NCI-H2029 (cell line): ENCODE measurements at places on chromosomes 6 and 20.
A peak's percentile ranks its signal among the peaks of the same experiment; 100 is the strongest.

- no peak for DNase-seq
These were observed 253.4 kb downstream of the PREX1 start for GRCh38 chr20:48574383-48574782.

GRCh38 chr20:48015141-48015910 lies 230.0 kb upstream of the SULF2 start:
- no peak for DNase-seq

DNA sequence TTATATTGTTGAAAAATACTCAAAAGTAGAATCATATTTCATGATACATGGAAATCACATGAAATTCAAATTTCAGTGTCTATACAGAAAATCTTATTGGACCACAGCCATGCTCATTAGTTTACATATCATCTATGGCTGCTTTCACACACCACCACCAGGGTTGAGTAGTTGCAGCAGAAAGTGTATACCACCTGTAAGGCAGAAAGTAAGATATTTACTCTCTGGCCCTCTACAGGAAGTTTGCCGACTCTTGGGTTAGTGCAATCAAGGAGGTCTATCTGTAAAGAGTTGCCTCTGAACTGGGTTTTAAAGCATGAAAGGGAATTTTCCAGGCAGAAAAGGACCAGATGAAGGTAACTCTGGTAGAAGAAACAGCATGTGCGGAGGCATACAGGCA lies 432.3 kb downstream of the DHX35 start:
- no peak for DNase-seq

GRCh38 chr20:38973645-38974044 lies 11.5 kb downstream of the DHX35 start:
- DNase-seq, result no peak

DNA sequence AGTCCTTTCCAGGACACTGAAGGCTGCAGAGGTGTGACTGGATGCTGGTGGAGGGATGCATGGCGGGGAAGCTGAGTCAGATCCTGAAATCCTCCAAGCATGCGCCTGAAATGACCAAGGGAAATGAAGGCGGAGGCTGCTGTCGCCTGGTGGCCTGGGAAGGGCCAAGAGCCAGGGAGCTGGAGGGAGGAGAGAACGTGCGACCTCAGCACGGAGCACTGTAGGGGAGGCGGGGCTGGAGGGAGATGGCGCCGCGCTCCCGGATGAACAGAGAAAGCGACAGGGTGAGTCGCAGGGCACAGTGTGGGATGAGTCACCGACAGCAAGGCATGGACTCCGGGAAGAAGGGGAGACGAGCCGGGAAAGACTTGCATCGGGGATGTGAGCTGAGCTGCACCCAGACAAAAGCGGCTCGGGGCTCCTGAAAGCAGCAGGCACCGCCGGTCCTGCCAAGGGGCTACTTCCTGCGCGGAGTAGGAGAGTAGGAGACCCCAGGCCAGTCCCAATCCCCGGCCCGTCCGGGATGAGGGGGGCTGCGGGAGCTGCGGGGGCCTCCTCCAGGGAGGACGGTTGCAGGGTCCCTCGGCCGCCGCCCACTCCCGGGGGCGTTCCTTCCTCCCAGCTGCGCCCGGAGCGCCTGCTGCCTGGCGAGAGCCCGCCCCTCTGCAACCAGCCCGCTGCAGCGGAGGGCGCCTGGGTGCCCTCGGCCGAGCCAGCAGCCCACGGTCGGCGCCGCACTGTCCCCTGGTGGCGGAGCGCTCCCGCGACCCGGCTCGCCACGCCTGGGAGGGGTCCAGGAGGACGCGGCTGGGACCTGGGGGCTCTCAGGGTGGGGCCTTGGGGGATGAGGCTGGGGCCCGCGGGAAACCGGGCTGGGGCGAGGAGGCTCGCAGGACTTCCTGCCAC lies 11.0 kb upstream of the NQO2 start:
- DNase-seq, result peak; percentile 92

- no peak for DNase-seq
These were observed 92.5 kb upstream of the PTPN1 start for GRCh38 chr20:50417484-50418235.

DNA sequence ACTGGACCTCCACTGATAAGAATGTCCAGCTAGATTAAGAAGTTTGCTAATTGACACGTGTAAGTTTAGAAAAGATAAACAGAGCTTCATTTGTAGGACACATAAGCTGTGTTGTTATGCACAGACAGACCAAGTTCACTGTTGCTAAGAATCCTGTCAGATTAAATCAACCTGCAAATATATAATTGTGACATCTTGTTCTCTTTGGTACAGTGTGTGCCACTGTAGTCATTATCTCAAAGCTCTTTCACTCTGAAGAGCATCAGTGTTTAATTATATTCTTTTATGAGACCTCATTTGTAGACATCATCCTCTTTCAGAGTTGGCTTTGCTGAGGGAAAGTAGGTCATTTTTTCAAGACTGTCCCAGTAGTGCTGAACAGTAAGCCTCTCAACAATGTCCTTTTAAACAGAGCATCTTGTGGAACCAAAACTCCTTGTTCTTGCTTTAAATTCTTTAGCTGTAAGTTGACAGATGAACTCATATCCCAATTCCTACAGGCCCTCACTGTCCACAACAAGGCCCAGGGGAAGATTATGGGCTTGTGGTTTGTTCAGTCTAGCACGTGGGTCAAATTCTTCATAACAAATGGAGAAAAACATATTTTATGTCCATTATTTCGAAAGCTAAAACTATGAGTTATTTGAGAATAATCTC lies 252.4 kb downstream of the HDGFL1 start:
- no peak for DNase-seq

- no peak for DNase-seq
These were observed 129.0 kb upstream of the FOXQ1 start for GRCh38 chr6:1182722-1183521.

- peak; percentile 80 for DNase-seq
These were observed 3.0 kb downstream of the ARID1B start for GRCh38 chr6:156780102-156780641.

DNA sequence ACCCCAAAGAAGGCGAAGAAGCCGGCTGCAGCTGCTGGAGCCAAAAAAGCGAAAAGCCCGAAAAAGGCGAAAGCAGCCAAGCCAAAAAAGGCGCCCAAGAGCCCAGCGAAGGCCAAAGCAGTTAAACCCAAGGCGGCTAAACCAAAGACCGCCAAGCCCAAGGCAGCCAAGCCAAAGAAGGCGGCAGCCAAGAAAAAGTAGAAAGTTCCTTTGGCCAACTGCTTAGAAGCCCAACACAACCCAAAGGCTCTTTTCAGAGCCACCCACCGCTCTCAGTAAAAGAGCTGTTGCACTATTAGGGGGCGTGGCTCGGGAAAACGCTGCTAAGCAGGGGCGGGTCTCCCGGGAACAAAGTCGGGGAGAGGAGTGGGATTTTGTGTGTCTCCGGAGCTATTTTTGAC lies 69.6 kb downstream of the HFE start:
- peak; percentile 75 for DNase-seq

DNA sequence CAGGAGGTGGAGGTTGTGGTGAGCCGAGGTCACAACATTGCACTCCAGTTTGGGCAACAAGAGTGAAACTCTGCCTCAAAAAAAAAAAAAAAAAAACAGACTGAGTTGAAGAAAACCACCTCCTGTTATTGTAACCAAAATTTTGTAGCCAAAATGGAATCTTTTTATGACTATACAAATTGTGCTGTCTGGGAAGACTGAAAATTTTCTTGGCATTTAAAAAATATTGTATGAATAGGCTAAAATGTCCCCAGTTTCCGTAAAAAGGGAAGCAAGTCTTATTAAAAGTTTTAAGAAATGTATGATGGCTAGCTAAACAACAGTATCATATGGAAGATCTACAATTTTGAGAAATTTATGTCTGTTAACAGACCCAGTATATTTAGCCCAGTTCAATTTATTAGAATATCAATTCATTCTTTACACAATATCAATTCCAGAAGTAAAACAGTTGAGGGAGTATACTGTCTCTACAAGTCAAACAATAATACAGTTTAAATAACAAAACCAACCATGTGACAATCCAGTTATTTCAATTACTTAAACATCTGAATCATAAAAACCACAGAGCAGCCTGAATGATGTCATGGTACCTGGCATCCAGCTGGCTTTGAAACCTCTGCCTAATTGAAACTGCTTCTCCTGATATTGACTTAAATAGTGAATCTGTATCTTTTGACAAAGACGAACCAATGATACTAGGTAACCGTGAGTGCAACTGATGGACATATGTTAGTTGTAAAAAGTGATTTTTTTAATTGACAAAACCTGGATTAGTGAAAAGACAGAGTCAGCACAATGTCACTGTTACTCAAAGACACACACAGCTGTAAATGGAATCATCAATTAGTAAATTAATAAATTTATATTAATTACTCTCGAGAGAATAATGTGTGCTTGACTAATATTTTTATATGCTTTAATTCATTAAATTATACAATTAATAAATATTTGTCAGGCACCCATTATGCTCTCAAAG lies 166.6 kb upstream of the MARCKS start:
- DNase-seq, result peak; percentile 87

DNA sequence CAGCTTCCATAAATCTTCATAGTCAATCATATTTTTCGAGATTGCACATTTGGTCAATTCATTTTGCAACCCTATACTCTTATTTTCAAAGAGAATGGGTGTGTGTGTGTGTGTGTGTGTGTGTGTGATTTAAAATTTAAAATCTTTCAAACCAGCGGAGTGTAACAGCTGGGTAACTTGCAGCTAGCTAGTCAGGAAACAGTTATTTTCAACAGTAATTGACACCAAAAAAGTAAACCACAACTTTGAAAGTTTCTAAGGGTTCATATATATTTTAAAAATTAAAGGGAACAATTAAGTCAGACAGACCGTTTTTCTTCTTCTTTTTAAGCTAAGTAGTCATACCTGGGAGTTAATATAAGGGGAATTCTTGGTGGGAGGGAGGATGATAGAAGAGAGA lies 57.0 kb downstream of the PRR18 start:
- no peak for DNase-seq

DNA sequence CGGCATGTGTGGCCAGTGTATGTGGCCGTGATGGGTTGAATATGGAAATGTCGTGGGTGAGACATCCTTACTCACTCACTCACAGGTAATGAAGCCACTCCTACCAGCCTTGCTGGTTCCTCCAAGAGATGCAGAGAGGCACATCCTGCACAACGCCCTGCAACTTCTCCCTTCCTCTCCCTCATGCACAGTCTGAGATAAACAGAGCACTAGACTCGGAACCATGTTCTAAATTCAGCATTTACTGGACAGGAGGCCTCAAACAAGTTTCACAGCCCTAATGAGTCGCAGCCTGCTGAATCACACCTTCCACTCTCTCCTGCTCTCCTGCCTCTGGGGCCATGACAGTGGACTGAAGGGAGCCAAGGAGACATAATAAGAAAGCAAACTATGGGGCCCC lies 91.2 kb downstream of the ISM1 start:
- DNase-seq, result no peak

- DNase-seq, result peak; percentile 65
These were observed 15.0 kb upstream of the TFAP2A start for GRCh38 chr6:10429638-10430427.

GRCh38 chr6:119158057-119158848 lies 79.8 kb upstream of the FAM184A start:
- DNase-seq, result no peak

GRCh38 chr6:133893946-133894345 lies 5.0 kb downstream of the TCF21 start:
- no peak for DNase-seq

DNA sequence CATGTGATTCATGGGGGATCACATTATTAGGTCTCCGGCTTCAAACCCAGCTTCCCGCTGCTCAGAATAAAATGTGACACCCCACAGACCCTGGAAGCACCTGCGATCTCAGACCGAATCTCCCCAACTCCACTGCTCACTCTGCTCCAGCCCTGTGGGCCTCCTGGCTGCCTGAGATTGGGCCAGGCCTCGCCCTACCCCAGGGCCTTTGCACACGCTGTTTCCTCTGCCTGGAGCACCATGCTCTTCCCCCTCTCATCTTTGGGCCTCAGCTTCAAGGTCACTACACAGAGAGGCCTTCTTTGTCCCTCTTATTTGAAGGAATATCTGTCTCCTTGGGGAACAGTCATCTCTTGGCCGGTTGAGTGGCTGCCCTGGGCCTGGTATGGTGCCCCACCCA lies 48.8 kb downstream of the RBM38 start:
- no peak for DNase-seq

DNA sequence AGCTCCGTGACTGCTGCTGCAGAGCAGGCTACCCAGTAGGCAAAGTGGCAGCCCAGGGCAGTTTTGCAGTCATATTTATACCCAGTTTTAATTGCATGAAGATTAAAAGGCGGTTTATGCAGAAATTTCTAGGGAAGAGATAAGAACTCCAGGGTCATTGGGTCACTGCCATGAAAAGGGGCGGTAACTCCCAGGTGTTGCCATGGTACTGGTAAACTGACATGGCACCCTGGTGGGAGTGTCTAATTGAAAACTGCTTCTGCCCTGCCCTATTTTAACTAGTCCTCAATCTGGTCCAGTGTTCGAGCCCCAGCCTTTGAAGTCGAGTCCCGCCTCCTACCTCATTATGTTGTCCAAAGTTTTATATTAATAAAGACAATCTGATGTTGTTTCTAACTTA lies 75.0 kb upstream of the FUCA2 start:
- no peak for DNase-seq

DNA sequence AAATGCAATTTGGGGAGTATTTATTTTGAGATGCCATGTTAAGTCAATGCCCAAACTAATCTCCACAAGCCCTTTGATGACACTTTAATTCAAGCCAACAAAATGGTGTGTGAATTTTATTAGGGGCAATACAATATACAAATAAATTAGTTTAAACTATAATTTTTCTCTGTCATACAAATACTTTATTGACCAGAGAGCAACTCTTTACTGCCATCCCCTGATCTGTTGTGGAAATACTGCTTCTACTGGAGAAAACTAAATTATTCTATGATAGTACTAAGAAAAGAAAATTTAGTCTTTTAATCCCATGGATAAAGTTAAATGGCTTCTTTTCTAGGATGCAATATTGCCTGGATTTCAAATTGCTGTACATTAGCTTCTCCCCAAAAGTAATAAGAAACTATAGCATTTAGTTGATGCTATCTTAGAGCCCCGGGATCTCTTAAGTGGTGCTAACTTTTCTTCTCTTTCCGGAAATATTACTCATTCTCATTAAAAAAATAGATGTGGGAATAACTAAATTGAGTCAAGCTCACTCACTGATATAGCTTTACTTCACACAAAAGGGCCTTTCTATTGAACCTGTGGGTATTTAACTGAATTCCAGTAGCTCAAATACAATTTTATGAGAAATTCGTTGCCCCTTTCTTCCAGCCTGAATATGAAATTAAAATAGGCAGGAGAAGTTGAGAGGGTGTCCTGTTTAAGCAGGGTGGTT lies 49.2 kb downstream of the SMPDL3A start:
- no peak for DNase-seq

DNA sequence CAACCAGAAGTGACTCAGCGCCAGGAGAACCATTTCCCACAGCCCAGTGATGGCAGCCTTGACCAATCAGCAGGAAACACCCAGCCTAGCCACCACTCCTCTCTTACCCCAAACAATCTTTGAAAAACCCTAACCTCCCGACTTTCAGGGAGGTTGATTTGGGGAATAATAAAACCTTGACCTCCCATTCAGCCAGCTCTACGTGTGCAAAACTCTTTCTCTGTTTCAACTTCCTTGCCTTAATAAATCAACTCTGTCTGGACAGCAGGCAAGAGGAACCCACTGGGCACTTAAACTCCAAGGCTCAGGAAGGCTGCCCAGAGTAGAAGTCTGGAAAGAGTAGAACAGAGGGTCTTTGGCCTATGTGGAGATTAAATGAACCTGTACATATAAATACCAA lies 35.0 kb downstream of the SERPINB1 start:
- no peak for DNase-seq
